Left renal cortex interstitium (tissue), 4 donors: ENCODE measurements at places on chromosomes 3 and 15. TPM values are rescaled to one million over a fixed set of nuclear protein-coding genes. Genes with fewer than 3 reads are reported as not detected.

The ARHGEF26 gene
- 16.0 TPM for polyA plus RNA-seq

The IQCH gene
- 8.6 TPM for polyA plus RNA-seq

The ACTRT3 gene
- polyA plus RNA-seq, result 3.6 TPM

The ACKR4 gene
- 3.7 TPM for polyA plus RNA-seq

The LAMB2 gene
- 362 TPM for polyA plus RNA-seq

The HLTF gene
- polyA plus RNA-seq, result 45.6 TPM

The SLC6A11 gene
- 0.81 TPM for polyA plus RNA-seq

The GRAMD2A gene
- polyA plus RNA-seq, result 8.5 TPM

The CD200 gene
- polyA plus RNA-seq, result 35.3 TPM

The GNAT1 gene
- not detected for polyA plus RNA-seq

The MESP2 gene
- polyA plus RNA-seq, result 0.34 TPM

The GOLGA8N gene
- 36.4 TPM for polyA plus RNA-seq

The SENP8 gene
- polyA plus RNA-seq, result 7.0 TPM

The CCK gene
- polyA plus RNA-seq, result 0.42 TPM

The SPATA12 gene
- 0.14 TPM for polyA plus RNA-seq

The DAZL gene
- polyA plus RNA-seq, result not detected

The SAMD7 gene
- not detected for polyA plus RNA-seq
